Putamen (tissue), 1 donor: ENCODE measurements at places on chromosomes 2 and 18.

DNA sequence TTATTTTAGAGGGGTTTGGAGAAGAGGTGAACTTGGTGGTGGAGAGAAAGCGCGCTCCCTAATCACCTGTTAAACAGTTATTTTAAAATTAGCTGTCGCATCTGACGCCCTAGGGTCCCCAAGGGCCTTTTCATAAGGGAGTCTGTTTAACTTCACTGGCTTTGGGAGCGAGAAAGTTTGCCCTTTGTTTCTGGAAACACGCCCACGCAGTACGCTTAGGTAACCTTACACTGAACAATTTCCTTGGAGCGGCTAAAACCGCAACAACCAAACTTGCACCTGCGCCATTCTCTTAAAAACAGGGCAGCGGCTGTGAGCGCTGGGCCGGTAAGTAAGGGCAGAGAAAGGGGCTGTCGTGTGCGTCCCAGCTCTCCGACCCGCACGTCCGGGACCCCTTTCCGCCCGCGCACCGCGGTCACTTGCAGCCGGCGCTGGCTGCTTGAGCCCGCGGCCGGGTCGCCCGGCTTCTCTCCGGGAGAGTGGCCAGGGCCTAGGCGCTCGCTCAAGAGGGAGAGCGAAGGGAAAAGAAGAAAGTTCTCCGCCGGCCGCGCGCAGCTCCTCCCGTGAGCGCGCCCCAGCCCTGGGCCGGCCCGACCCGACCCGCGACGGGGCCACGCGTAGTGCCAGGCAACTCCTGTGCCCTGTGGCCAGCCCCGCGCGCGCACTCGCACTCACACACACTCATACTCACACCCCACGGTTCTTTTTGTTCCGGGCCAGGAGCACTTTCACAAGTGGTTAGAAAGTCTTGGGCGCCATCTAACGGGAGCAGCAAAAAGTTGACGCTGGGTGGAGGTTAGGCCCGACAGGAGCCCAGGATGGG lies 19.2 kb downstream of the POU3F3 start:
- peak; percentile 95 for DNase-seq

- DNase-seq = no peak
Observed at GRCh38 chr2:71602115-71602495, 148.7 kb downstream of the DYSF start.

DNA sequence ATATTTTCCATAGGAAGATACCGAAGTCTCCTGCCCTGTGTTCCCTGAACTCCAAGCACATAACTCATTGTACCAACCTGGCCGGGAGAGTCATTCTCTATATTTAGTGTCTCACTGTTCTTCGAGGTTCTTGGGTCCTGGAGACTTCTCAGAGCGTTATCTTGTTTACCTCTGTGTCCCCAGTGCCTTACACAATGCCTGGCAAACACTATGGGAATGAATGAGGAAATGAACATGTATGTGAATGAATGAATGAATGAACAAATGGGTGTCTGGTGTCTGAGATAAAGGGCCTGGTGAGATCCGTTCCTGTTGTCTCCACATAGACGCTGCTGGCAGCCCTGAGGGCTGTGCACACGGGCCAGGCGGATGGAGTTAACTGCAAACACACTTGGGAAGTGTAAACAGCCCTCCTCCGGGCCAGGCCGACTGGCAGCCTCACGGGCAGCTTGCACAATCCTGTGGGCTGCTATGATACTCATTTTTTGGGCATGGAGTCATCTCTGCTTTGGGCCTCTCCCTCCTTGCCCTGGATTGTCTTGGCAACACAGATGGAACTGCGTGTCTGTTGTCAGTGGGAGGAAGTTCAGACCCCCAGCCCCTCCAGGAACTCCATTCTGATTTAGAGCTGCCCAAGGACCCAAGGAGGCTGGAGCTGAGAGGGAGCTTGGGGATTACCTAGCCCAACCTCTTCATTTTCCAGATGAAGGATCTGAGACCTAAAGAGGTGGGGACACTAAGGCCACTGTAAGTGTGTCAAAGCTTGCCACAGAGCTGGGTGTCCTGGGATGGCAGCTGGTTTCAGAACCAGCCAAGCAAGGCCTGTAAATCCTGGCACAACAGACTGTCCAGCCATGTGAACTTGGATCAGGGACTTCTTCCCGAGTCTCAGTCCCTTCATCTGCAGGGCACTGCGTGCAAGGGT lies 124.4 kb downstream of the INHBB start:
- no peak for DNase-seq

DNA sequence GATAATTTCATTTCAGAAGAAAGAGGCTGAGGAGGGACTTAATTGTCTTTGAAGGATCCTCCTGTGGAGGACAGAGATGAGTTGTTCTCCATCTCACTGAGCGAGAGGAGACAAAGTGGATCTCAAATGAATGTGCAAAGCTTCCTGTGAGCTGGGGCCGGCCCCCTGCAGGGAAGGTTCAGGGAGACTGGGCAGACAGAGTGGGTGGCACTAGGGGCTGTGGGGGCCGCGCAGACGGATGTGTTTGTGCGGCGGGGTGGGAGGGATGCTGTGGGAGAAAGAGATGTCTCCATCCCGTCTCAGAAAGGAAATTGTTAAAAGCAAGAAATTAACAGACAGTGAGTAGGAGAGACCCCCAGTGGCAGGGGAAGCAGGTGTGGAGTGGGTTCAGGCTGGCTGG lies 29.1 kb downstream of the KLHL29 start:
- DNase-seq = no peak
